ENCODE measurements at places on chromosomes 12 and 14.

DNA sequence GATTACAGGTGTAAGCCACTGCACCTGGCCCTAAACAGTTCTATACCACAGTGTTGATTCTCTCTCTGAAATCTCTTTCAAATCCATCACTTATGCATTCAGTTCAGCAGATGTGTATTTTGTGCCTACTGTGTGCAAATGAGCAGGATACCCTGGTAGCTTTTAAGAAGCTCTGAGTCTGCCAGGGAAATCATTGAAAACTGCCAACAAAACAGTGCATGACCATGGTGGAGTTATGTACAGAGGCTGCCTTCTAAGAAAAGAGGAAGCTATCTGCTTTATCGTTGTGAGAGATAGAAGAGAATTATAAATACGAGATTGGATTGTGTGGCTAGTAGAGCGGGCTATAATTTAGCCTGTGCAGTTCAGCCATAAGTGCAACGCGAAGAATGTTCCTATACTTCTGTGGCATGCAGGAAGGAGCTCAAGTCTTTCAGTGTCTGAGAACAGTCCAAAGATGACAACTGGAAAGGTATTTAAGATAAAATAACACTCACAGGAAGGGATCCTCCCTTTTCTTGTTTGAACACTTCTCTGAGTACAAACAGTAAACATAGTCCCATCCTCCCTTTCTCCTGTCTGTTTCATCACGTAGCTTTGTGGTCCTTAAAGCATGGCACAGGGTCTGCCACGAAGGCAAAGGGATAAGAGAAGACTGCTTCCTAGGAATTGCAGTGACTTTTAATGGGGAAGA lies 4.3 kb downstream of the DIP2B start:
- DNase-seq = no peak

DNA sequence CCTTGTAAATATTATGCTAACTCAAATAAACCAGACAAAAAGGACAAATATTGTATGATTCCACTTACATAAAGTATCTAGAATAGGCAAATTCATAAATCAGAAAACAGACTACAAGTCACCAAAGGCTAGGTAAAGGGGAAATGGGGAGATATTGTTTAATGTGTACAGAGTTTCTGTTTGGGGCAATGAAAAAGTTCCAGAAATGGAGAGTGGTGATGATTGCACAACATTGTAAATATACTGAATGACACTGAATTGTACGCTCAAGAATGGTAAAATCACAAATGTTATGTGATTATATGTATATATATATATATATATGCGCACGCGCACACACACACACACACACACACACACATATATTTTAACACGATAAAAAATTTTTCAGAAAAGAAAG lies 182.5 kb downstream of the SLC2A13 start:
- no peak for DNase-seq

DNA sequence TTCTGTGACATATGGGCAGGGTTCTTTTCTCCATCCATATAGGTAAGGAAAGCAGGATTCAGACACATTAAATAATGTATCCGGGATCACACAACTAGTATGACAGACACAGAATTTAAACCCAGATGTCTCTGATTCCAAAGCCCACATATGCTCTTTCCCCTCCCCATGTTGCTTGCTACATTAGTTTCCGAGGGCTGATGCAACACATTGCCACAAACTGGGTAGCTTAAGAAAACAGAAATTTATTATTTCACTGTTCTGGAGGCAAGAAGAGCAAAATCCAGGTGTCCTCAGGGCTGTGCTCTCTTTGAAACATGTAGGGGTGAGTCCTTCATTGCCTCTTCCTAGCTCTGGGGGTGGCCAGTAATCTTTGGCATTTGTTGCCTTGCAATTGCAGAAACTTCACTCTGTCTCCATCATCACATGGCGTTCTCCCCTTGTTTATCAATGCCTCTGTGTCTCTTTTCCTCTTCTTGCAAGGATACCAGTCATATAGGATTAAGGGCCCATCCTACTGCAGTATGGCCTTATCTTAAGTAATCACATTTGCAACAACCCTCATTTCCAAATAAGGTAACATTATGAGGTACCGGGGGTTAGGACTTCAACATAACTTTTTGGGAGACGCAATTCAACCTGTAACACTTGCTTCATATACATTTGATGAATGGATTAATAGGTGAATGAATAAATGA lies 83.0 kb upstream of the CCND2 start:
- DNase-seq = no peak

DNA sequence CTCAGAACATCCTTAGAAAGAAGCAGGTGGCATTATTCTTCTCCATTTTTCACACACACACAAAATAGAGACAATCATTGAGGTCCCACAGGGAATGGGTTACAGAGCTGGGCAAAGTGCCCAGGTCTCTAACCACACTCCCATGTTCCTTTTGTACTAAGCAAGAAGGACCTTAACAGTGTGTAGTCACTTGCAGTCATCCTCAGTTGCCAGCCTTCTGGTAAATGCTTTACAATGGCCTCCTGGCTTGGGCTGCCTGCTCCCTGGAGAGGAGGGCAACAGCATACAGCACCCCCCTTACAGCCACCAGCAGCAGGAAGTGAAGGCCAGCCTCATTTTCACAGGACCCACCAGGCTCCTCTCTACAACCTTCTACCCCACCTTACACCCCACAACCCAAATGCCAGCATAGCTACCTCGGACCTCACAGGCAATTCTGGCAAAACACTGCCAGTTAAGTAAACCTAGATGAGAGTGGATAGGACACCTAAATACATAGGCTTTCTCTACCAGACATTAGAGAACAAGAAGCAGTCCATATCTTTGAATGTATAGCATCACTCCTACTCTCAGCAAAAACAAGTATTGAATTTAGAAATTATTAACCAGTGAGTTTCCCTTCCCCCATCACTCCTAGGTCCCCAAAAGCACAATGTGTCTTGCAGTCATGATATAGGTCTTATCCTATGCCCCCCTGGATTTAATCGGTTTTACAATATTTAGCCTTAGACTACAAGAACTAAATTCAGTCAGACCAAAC lies 88.1 kb downstream of the PPP2R5E start:
- no peak for DNase-seq

- DNase-seq = peak; percentile 80
Measured at GRCh38 chr14:80212023-80212397, 706 bp upstream of the DIO2 start.

DNA sequence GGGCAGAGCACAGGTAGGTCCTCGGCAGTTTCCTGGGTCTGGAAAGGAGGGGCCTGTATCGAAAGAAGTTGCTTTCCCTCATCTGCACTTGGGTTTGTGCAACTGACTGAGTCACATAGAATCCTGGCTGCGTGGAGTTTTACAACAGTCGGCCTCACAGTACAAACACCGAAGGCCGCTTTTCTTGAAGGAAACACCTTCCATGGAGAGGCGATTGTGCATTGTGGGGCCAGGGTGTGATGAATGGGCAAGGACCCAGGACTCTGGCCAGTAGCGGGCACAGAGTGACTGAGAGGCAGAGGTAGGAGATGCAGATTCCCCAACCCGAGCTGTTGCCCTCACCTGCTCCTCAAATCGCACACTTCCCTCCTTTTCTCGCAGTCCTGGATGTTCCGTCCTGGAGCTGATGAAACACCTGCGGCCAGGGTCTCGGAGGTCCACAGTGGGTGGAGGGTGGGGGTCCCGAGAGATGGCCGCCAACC lies 7.7 kb downstream of the CCND2 start:
- DNase-seq = no peak

DNA sequence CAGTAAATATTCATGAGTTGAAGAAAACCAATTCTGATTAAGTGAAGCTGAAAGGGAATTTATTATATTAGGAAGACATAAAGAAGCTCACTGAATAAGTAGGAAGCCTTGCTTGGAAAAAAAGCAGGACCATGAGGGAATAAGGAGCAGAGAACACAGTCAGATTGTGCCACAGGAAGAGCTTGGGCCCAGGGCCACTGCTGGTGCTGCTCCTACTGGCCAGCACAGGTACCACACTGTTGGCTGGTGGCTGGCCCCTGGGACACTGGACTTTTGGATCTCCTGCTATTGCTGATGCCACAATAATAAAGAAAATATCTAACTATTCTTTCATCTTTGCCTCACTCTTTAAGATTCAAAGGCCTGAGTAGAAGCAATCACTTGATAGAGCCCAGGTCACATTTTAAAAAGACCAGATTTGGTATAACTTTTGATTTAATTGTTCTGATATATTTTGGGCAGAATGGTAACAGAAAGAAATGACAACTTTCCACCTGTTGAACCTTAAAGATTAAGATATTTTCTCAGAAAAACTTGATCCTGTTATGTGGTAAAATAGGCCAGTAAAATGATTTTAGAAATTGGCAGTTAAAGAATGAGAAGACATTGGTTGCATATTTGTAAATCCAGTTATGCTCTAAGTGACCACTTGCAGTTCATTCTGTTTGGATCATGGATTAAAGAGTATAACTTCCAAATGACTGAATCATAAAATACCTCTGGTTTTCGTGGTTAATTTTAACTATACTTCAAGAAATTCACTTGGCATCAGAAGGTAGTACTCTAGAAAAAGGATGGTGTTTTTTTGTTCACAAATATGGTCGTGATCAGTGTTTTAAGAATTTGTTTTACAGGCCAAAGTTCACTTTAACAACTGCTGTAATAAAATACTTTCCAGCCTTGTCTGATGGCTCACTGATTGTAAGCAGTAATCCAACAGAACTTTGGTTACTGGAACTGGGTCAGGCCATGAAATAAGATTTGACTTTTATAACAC lies 68.3 kb downstream of the DERA start:
- DNase-seq = peak; percentile 37

Data from mesenchymal stem cell (in vitro differentiated cells and primary cell).